Stimulated activated naive CD4-positive, alpha-beta T cell treated with Interleukin-2 at 50 U/mL for 16 hours (primary cell): ENCODE measurements at places on chromosomes 16 and 17.
A peak's percentile ranks its signal among the peaks of the same experiment; 100 is the strongest.

DNA sequence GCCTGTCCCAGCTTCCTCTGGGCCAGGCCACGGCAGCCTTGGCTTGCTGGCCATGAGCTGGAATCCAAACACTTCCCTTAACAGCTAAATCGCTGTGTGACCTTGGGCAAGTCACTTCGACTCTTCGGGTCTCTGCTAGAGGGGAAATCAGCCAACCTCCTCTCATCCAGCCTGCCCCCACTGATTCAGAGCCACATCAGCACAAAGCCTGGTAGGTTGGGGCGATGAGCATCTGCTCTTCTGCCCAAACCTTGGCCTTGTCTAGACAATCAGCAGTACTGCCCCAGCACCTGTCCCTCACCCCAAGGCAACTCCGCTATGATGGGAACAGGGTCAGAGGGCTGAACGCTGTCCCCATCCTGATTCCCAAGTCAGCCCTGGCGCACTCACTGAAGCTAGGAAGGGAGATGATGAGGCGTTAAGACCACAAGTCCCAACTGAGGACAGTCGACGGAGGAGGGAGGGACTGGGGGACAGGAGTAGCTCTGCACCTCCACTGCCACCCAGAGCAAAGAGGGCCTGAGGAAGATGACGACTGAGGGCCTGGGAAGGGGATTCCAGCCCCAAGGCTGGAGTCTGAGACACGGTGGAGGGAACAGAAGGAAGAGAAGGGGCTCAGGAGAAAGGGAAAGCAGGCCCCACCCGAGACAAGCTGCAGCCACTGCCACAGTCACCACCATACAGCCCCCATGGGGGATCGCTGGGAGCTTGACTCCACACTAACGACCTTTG is 1.3 kb downstream of the CLUH start:
- no peak for DNase-seq

- peak; percentile 81 for DNase-seq
These were observed 118.2 kb upstream of the SMURF2 start for GRCh38 chr17:64780096-64781013.

GRCh38 chr16:79316004-79316458 is 284.5 kb downstream of the MAF start:
- DNase-seq = peak; percentile 87

GRCh38 chr17:81550830-81551457 is 1.2 kb downstream of the FAAP100 start:
- DNase-seq = no peak

GRCh38 chr16:2029350-2029749 is 2.6 kb downstream of the NHERF2 start:
- no peak for DNase-seq

DNA sequence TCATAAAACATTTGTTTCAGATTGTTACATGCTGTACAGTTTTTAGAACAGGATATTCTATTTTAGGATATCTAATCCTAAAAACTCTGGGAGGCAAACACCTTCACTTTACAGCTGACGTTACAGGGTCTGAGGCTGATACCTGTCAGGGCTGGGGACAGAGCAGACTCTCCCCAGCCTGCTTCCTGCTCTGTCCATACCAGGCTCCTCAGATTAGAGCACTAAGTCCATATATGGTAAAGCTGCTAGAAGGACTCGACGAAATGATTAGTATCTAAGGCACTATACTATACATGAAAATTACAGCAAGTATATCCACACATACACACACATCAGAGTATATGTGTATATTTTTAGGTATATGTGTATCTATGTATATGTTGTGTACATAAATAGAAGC is 125.2 kb downstream of the ZFHX3 start:
- DNase-seq = no peak

DNA sequence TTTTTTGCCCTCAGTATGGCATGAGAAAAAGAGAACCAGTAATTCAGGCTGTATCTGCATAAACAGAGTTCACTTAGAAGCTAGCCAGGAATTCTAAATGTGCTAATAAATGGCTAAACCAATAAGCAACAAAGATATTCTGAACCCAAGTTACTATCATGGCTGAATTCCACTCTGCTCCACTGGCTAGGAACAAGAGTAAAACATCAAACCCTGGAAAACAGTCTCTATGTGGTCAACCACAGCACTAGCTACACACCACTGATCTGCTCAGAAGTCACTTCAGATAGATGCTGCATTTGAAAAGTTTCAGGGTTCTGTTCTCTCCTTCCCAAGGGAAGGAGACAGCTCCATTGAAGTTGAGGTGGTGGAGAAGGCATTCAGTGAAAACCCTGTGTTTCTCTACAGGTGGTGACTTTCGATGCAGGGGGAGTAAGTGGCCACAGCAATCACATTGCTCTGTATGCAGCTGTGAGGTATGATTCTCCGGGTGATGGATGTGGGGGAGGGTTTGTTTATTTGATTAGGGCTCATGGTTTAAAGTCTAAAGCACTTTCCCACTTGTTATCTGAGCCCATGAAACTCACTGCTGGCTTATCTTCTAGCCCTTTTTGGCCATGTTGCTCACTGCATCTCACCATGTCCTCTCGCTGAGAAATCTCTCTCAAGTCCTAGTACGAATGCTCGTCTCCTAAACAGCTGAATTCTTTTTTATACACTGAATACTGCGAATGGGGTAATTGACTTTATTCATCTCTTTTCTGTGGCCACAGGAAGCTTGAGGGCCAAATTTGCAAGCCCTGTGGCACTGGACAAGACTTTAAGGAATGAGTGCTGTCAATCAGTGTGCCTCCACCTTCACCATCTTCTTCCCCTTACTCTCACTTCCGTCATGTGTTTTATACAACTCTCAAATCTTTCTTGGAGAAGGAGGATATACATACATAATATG is 39.9 kb downstream of the CENPV start:
- no peak for DNase-seq

GRCh38 chr16:87534030-87534653 is 41.3 kb upstream of the ZCCHC14 start:
- no peak for DNase-seq
